ENCODE measurements at places on chromosomes 2 and 18. TPM values are rescaled to one million over a fixed set of nuclear protein-coding genes. Genes with fewer than 3 reads are reported as not detected.

Gene UNC50
- 39.7 TPM for polyA plus RNA-seq

Gene CHRNG
- polyA plus RNA-seq = not detected

Gene CXCR1
- polyA plus RNA-seq = 0.63 TPM

Gene TTC39C
- 14.8 TPM for polyA plus RNA-seq

Gene TMEM178A
- 9.5 TPM for polyA plus RNA-seq

Gene GKN1
- polyA plus RNA-seq = 2.3 TPM

Gene TUBA3E
- polyA plus RNA-seq = not detected

Gene LNPK
- 7.9 TPM for polyA plus RNA-seq

Gene CCDC178
- not detected for polyA plus RNA-seq

Gene TOGARAM2
- polyA plus RNA-seq = 2.2 TPM

Gene TRAPPC12
- 163 TPM for polyA plus RNA-seq

Gene RAX
- not detected for polyA plus RNA-seq

Gene TRIM43B
- not detected for polyA plus RNA-seq

Gene TMEM200C
- polyA plus RNA-seq = not detected

Gene SRSF7
- 101 TPM for polyA plus RNA-seq

Gene DNAJC5G
- polyA plus RNA-seq = 2.3 TPM

Gene PLCD4
- polyA plus RNA-seq = 0.25 TPM

Gene COLEC12
- polyA plus RNA-seq = 2.4 TPM

Gene ALPG
- not detected for polyA plus RNA-seq

Gene DSG4
- polyA plus RNA-seq = not detected

Gene FEV
- polyA plus RNA-seq = 1.9 TPM

Gene ZNF521
- polyA plus RNA-seq = 0.84 TPM

Gene CCDC74B
- 0.38 TPM for polyA plus RNA-seq

Gene CPO
- polyA plus RNA-seq = 0.69 TPM

Gene SPR
- 33.1 TPM for polyA plus RNA-seq
